ENCODE measurements at places on chromosomes 16 and 17.
A peak's percentile ranks its signal among the peaks of the same experiment; 100 is the strongest.

- no peak for DNase-seq
Measured at GRCh38 chr17:77227461-77228240, 86.9 kb downstream of the SEC14L1 start.

GRCh38 chr16:51431517-51432241 is 280.6 kb upstream of the SALL1 start:
- DNase-seq = no peak

- peak; percentile 41 for DNase-seq
Measured at GRCh38 chr16:17368951-17369350, 101.8 kb downstream of the XYLT1 start.

- DNase-seq = no peak
Measured at GRCh38 chr16:85810742-85811115, 11.2 kb downstream of the COX4I1 start.

- peak; percentile 52 for DNase-seq
Measured at GRCh38 chr16:16861546-16861945, 482.6 kb downstream of the NPIPA7 start.

- DNase-seq = no peak
Measured at GRCh38 chr17:64236827-64237403, 26.1 kb downstream of the TEX2 start.

DNA sequence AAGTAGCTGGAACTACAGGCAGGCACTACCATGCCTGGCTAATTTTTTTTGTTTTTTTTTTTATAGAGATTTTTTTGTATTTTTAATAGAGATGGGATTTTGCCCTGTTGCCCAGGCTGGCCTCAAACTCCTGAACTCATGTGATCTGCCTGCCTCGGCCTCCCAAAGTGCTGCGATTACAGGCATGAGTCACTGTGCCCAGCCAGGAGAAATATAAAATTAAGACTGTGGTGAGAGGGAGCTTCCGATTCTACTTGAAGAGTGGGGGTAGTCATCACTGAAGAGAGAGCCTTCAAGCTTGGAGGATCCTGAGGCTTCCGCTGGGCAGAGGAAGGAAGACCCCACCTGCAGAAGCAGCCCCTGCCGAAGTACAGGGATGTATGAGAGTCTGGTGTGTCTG is 34.4 kb upstream of the RGS9 start:
- DNase-seq = no peak

GRCh38 chr17:29574732-29575510 is 6.4 kb downstream of the TP53I13 start:
- no peak for DNase-seq

GRCh38 chr16:67461600-67462278 is 19.2 kb downstream of the ATP6V0D1 start:
- no peak for DNase-seq

GRCh38 chr17:69450131-69450530 is 35.6 kb downstream of the MAP2K6 start:
- no peak for DNase-seq

GRCh38 chr17:39772415-39772814 is 34.7 kb downstream of the GRB7 start:
- DNase-seq = peak; percentile 48

GRCh38 chr17:50466371-50467113 is 2.1 kb downstream of the CHAD start:
- DNase-seq = no peak
